Pons (tissue), 1 donor: ENCODE measurements at places on chromosomes 1 and 21.

DNA sequence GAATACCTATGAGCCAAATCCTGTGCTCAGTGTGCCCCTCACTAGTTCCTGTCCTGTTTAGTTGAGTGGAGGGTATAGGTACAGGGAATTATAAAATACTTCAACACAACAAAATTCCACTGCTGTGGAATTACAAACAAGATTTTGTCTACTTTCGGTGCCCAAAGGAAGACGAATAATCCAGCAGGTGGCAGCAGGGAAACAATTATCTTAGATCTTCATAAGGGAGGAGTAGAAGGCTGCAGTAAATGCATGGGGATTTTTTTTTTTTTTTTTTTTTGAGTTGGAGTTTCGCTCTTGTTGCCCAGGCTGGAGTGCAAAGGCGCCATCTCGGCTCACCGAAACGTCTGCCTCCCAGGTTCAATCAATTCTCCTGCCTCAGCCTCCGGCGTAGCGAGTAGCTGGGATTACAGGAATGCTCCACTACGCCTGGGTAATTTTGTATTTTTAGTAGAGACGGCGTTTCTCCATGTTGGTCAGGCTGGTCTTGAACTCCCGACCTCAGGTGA lies 2.0 kb upstream of the PIP5K1A start:
- DNase-seq: peak; percentile 93

DNA sequence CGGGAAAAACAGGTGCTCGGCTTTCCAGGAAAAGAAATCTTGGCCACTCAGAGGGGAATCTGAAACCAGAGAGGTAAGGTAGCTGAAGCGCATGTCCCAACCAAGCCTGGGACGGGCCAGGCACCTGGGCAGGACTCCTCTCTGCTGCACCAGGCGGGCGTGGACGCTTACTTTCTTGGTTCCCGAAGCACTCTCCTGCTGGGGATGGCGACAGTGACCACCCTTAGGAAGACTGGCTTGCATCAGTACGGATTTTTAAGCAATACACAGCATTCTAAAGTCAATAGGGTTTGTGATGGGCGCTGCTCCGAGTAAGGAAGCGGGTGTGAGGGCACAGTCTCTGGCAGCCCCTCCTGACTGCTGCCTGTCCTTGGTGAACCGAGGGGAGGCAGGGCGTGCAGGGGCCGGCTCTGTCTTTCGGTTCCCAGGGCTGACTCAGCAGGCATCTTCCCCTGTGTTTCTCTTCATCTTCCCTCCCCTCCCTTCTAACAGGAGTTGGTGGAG lies 74.9 kb upstream of the ANGPTL1 start:
- DNase-seq: no peak

- DNase-seq: peak; percentile 44
Measured at GRCh38 chr1:109279615-109280278, 3.2 kb downstream of the PSRC1 start.

- no peak for DNase-seq
Measured at GRCh38 chr1:228141226-228142044, 1.4 kb downstream of the GUK1 start.

- no peak for DNase-seq
Measured at GRCh38 chr21:33207449-33208149, 22.1 kb upstream of the IFNAR2 start.

DNA sequence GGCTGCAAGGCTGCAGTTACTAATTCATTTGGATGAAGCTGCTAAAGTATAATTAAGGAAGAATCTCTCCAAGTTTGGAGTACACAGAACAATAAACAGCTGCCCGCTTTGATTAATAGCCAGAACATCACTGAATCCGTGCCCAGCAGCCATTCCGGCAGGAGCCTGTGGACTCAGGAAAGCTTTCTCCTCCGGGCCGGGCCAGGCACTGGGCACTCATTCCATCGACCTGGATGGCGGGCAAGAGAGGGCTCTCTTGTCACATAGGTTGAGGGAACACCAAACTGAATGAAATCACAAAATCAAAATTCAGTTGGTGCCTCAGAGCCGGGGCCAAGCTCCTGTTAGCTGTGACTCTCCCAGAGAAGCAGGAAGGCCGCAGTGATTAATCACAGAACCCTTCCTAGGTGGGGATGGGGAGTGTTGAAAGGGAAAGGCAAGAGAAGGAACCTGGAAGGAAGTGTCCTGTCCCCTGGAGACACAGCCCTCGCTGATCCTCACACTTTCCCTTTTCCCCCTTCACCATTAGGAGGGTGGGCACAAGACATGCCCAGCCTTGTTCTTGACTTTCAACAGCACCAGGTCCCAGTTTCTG lies 306.7 kb downstream of the NPHP4 start:
- DNase-seq: no peak

GRCh38 chr21:28769683-28770082 lies 223.0 kb downstream of the LTN1 start:
- no peak for DNase-seq

- DNase-seq: no peak
Measured at GRCh38 chr1:181807251-181807650, 254.3 kb downstream of the ZNF648 start.

DNA sequence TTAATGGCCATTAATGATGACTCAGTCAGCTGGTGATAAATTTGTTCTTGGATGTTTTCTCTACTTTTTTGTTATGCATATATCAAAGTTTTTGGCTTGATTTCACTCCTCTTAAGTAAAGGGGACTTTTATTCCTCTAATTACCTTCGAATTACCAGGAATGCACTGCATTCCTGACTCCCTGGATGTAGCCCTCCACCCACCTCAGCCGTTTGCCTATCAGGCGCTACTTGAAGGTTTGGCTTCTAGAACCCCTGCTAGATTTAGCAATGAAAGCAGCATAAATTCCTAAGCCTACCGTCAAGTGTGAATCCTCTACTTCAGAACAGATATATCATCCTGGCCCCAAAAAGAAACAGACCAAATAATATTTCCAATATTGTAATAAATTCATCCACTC lies 387.8 kb upstream of the ADGRL2 start:
- no peak for DNase-seq

- no peak for DNase-seq
Measured at GRCh38 chr1:18495635-18496034, 14.9 kb downstream of the KLHDC7A start.

GRCh38 chr1:19405195-19405760 lies 80.1 kb downstream of the CAPZB start:
- DNase-seq: no peak

DNA sequence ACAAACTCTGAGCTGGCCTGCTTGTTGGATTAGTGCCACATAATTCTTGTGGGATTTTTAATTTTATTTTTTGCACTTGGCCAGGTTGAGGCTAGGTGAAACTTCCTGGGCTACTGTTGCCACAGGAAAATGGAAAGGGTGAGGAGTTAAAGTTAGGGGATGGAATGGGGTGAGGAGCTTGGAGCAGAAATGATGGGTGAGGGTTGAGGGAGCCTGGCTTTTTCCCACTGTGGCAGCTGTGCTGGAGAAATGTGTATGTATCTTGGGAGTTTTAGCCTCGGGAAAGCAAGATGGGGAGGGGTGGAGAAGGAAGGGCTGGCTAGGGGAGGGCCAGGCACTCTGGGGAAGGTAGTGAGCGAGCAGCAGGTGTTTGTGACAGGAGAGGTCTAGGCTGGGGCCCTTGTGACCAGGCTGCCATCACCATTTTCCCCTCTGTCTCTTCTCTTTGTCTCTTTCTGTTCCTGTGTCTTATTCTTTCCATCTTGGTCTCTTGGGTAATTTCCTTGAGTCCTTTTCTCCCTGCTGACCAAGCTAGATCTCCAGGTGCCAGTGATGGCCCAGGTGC lies 2.0 kb downstream of the ZNF687 start:
- no peak for DNase-seq

- peak; percentile 27 for DNase-seq
Measured at GRCh38 chr21:22711636-22712035, 1713.4 kb downstream of the NCAM2 start.

DNA sequence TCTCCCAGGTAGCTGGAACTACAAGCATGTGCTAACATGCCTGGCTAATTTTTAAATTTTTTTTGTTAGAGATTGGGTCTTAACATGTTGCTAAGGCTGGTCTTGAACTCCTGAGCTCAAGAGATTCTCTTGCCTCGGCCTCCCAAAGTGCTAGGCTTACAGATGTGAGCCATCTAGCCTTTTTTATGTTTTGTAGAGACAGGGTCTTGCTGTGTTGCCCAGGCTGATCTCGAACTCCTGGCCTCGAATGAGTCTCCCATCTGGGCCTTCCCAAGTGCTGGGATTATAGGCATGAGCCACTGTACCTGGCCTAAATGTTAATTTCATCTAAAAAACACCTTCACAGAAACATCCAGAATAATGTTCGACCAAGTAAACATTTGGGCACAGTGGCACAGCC lies 48.6 kb downstream of the FNBP1L start:
- DNase-seq: no peak

DNA sequence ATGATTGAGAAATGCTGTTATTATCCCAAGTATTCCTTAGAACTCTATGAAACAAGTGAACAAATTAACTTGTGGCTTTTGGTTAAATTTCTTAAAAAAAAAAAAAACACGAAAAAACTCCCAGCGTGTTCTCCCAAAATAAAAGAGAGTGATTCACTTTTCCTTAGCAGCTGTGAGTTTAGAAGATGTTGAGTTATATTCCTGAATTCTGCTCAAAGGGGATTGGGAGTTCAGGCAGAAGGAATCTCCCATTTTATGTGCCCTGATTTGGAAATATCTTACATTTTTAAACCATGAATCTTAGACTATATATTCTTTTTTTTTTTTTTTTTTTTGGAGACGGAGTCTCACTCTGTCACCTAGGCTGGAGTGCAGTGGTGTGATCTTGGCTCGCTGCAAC lies 34.3 kb downstream of the SMG7 start:
- DNase-seq: no peak

GRCh38 chr1:180507795-180508724 lies 5.7 kb upstream of the ACBD6 start:
- no peak for DNase-seq

GRCh38 chr1:225848030-225848955 lies 33.9 kb downstream of the TMEM63A start:
- peak; percentile 95 for DNase-seq

DNA sequence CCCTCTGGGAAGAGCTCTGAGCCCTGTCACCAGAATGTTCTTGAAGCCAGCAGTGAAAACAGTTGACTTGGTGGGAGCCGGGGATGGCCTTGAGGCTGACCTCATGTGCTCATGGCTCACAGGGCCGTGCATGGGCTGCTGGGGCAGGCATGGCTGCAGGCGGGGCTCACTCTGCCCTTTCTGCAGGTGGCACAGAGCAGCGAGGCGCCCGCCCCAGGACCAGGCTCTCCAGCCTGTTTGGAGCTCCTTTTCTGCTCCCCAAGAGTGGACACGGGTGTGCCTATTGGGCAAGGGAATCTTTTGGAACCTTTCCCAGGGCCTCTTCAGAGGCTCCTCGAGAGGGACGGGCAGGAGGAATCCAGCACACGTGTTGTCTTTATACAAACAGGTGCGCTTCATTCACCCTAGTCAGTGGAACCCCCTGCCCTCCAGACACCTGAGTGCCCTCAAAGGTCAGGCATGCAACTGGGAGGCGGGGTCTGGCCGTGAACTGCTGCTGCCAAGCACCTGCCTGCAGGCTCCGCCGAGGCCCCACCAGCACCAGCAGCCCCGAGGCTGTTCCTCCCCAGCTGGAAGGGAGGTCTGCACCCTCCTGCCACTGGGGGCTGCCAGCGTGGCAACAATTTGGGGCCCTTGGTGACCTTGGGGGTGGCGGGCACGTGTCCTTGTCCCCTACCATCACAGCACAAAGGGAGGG lies 2.6 kb upstream of the TTC34 start:
- DNase-seq: no peak

DNA sequence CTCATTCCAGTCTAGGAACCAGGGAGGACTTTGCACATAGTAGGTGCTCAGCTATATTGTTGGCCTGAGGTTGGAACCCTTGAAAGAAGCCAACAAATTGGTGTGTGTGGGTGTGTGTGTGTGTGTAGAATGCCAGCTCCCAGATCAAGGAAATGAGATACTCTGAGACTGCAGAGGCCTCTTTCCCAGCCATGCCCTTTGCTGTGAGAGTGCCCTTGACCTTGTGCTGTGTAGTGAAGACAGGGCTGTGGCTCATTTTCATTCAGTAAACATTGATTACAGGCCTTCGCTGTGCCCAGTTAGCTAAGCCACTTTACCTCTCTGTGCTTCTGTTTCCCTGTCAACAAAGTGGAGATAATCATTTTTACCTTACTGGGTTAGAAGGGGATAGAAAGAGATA lies 3.2 kb downstream of the CYP4B1 start:
- DNase-seq: no peak

- DNase-seq: no peak
Measured at GRCh38 chr1:46490406-46490655, 695 bp downstream of the DMBX1 start.

- DNase-seq: no peak
Measured at GRCh38 chr21:37257511-37257966, 9.6 kb downstream of the VPS26C start.

DNA sequence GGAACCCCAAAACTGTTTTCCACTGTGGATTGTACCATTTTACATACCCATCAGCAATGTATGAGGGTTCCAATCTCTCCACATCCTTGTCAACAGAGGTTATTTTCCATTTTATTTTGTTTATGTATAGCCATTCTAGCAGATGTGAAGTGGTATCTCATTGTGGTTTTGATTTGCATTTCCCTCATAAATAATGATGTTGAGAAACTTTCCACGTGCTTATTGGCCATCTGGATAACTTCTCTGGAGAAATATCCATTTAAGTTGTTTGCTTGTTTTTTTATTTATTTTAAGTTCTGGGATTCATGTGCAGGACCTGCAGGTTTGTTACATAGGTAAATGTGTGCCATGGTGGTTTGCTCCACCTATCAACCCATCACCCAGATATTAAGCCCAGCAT lies 280.2 kb upstream of the USP25 start:
- no peak for DNase-seq

- no peak for DNase-seq
Measured at GRCh38 chr1:25195835-25196234, 36.5 kb downstream of the SYF2 start.

DNA sequence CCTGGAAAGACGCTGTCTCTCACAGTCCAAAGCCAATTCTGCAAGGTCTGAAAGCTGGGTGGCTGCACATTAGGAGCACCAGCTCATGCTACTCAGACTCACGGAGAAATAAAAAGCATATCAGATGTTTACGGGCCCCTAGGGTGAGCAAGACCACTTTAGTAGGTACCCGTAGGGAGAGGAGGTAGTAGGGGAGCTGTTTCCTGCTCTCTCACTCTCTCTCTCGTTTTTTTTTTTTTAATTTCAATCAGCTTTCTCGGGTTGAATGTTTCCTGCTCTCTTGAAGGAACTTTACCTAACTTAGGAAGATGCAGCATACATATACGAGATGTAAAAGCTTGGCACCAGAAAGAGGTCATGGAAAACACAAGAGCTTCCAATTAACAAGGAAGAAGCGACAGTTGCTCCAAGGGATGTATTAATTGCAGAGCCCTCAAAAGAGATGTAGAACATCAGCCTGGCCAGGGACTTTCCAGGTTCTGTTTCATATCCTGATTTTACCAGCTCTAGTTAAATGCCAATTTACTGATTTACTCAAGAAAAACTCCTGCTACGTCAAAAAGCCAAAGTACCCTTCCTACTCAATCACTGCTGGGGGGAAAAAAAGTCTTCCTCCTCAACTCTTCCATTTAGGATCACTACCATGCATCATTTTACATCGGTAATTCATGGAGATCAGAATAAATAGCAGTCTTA lies 3.1 kb downstream of the LORICRIN start:
- no peak for DNase-seq

GRCh38 chr1:193494368-193494767 lies 308.0 kb upstream of the B3GALT2 start:
- no peak for DNase-seq

GRCh38 chr1:177977141-177977540 lies 7.3 kb upstream of the SEC16B start:
- DNase-seq: no peak

GRCh38 chr1:164588516-164589341 lies 29.7 kb downstream of the PBX1 start:
- no peak for DNase-seq

- DNase-seq: peak; percentile 84
Measured at GRCh38 chr1:65812065-65812464, 19.4 kb downstream of the PDE4B start.
